ENCODE measurements at places on chromosomes 13 and 19.
A peak's percentile ranks its signal among the peaks of the same experiment; 100 is the strongest.

DNA sequence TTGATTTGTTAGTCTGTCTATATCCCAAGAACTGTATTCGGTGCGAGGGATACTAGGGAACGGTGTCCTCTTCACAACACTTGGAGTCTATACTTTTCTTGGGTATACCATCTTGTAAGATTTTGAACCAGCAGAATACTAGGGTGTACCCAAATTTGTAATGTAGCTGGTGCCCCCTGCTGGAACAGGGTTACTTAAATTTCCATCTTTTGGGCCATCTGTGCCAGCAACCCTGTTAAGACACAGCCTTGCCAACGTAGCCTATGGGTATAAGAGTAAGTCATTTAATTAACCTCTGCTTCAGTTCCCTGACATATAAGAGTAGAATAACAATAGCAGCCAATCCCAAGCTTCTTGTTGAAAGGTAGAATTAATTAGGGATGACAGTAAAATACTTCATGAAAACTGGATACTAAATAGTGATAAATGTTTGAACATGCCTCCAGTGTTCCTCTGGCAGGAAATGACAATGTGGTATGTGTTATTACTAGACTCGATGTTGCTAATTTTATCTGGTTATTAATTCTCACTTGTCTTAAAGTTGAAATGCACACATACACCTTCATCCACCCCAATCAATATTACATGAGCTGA, 607.6 kb downstream of the FGF9 start:
- no peaks in the 10 kb centered on the region for H3K4me1 ChIP-seq
- no peak overlapping the region for H3K4me3 ChIP-seq
- no peaks in the 10 kb centered on the region for H3K36me3 ChIP-seq
- H3K27ac ChIP-seq, result no peak overlapping the region
- H3K27me3 ChIP-seq, result no peaks in the 10 kb centered on the region

GRCh38 chr13:40058757-40059236, 403.3 kb downstream of the COG6 start:
- no peak overlapping the region for H3K4me3 ChIP-seq
- no peaks in the 10 kb centered on the region for H3K36me3 ChIP-seq
- no peak for DNase-seq
- peaks cover 5% of the 10 kb centered on the region for H3K4me1 ChIP-seq
- H3K27me3 ChIP-seq, result no peaks in the 10 kb centered on the region

DNA sequence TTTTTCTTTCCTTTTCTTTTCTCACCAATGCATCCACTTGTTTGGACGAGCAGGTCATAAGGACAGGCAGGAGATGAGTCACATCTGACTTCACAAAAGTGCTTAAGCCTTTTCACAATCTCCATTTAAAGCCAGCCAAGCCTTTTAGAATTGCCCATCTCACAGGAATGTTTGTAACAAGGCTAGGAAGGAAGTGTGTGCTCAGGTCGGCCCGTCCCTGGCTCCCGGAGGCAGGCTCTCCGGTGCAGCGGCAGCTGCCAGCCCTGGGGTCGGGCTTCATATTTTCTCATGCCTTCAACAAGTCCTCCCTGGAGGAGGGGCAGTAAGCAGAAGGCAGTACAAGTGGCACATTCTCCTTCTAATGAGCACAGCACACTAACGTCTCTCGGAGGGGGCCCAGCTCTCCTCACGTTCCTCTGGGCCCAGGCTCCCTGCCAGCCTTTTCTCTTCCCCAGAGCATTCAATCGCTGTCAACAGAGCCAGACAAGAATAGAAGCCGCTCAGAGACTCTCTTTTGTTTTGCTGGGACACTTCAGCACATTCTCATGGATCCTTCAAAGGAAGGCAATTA, 180.5 kb downstream of the COL4A1 start:
- peak overlapping the region; percentile 11 for H3K4me3 ChIP-seq
- H3K4me1 ChIP-seq, result peaks cover 65% of the 10 kb centered on the region
- H3K27me3 ChIP-seq, result peaks cover 18% of the 10 kb centered on the region
- DNase-seq, result no peak
- peaks cover 2% of the 10 kb centered on the region for H3K36me3 ChIP-seq

GRCh38 chr13:46296921-46297320, 85.2 kb downstream of the LRRC63 start:
- no peak overlapping the region for H3K4me3 ChIP-seq
- no peak overlapping the region for H3K27ac ChIP-seq

GRCh38 chr19:50008532-50008931, 16.6 kb downstream of the VRK3 start:
- DNase-seq, result peak; percentile 28
- H3K4me1 ChIP-seq, result no peaks in the 10 kb centered on the region
- no peak overlapping the region for H3K4me3 ChIP-seq
- H3K36me3 ChIP-seq, result no peaks in the 10 kb centered on the region
- H3K27me3 ChIP-seq, result no peaks in the 10 kb centered on the region

DNA sequence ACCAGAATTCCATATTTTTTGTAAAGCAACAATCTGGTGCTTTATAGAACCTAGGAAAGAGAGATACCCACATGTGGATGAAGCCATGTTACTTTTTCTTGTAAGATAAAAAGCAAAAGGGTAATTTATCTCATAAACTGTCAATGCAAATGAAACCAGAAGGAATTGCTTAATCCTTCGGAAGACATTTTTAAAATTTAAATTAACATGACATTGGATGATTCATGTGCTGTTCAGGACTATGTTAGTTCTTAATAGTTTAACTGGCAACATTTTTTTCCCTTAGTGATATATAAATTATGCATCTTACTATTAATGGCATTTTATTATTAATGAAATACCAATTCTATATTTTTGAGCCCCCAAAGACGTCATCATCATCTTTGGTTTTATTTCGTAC, 25.8 kb upstream of the IGLON5 start:
- H3K4me1 ChIP-seq, result no peaks in the 10 kb centered on the region
- no peak overlapping the region for H3K27ac ChIP-seq
- no peak overlapping the region for H3K4me3 ChIP-seq
- H3K36me3 ChIP-seq, result peaks cover 2% of the 10 kb centered on the region

DNA sequence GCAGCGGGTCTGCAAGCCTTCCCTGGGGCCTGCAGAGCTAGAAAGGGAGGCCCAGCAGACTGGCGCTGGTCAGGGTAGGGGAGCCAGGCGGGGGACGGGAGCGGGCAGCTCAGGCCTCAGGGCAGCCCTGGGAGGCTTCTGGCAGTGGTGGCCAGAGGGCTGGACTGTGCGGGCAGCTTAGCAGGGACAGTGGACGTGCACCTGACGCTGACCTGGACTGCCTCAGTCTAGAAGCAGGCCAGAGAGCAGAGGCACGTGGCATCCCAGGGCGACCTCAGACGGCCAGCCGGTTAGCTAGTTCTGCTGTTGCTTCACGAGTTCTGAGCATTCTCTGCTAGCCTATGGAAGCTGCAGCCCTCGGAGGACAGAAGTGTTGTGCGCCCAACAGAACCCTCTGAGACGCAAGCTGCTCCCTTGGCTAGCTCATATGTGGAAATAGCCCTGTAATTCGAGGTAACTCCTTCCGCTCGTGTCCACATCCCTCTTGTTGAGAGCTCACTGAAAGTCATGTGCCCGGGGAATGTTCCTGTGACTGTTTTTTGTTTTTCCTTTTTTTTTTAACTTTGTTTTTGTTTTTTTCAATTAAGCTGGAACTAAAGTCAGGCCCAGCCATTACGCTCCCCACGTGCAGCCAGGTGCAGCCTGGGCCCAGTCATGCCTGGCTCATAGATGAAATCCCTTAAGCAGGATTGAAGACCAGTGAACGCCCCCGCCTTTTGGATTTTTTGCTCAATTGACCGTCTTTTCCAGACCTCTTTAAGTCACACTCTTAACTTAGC, 1.9 kb upstream of the FAM174C start:
- peaks cover 23% of the 10 kb centered on the region for H3K36me3 ChIP-seq
- peaks cover 22% of the 10 kb centered on the region for H3K27me3 ChIP-seq
- peak overlapping the region; percentile 84 for H3K4me3 ChIP-seq
- peaks cover 55% of the 10 kb centered on the region for H3K4me1 ChIP-seq

- no peaks in the 10 kb centered on the region for H3K36me3 ChIP-seq
- no peaks in the 10 kb centered on the region for H3K27me3 ChIP-seq
- no peak for DNase-seq
- H3K27ac ChIP-seq, result no peak overlapping the region
- no peak overlapping the region for H3K4me3 ChIP-seq
- peaks cover 14% of the 10 kb centered on the region for H3K4me1 ChIP-seq
Observed at GRCh38 chr19:31817971-31818797, 468.9 kb upstream of the TSHZ3 start.

- DNase-seq, result no peak
- H3K27ac ChIP-seq, result no peak overlapping the region
- peak overlapping the region; percentile 61 for H3K4me3 ChIP-seq
Observed at GRCh38 chr13:76886005-76886291, 257 bp downstream of the KCTD12 start.

DNA sequence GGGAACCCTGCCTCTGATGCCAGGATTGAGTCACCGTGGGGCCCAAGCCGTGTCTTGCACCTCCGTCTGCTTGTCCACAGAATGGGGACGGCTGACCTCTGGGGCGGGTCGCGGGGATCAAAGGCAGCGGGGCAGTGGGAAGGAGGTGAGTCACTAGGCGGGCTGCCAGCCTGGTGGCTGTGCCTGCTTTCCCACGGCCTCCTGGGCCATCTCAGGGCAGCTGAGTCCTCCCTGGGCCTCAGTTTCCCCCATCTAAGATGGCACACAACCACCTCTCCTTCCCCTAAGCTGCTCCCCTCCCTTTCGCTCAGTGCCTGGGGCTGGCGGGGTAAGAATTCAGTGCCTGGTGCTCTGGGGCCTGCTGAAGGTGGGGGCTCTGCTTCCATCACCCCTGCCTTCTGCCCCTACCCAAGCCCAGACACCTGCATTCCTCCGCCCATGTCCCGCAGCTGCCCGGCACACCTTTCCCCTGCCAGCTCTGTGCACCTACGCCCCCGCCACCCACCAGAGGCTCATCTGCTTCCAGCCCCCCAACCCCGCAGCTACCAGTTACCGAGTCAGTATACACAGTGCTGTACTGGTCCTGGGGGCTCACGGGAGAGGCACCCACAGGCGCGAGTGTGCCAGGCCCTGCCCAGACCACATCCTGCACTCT, 3.5 kb downstream of the MKNK2 start:
- peak overlapping the region; percentile 19 for H3K4me3 ChIP-seq
- no peak overlapping the region for H3K27ac ChIP-seq
- no peak for DNase-seq
- H3K36me3 ChIP-seq, result no peaks in the 10 kb centered on the region
- H3K27me3 ChIP-seq, result no peaks in the 10 kb centered on the region

GRCh38 chr13:62473944-62474237, 1058.2 kb upstream of the PCDH20 start:
- H3K4me1 ChIP-seq, result no peaks in the 10 kb centered on the region
- no peaks in the 10 kb centered on the region for H3K36me3 ChIP-seq
- H3K4me3 ChIP-seq, result no peak overlapping the region
- no peak overlapping the region for H3K27ac ChIP-seq
- no peak for DNase-seq

DNA sequence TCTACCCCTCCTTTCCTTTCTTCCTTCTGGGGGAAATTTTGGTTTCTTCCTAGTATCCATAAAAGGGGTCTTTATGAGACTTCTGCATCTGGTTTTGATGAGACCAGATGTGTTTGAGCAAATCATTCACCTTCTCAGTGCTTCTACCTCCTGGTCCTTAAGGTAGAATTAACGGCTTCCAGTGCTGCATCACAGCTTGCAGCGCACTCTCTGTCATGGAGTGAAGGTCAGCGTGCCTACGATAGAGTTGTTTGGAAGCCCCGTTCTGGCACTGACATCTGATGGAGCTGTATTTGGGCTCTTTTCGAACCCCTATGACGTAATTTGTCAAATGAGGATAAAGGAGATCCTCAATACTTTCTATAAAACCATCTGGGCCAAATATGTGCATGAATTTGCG, 164.2 kb downstream of the MTUS2 start:
- H3K4me3 ChIP-seq, result no peak overlapping the region
- H3K27me3 ChIP-seq, result peaks cover 7% of the 10 kb centered on the region
- no peak for DNase-seq
- no peaks in the 10 kb centered on the region for H3K36me3 ChIP-seq
- H3K4me1 ChIP-seq, result no peaks in the 10 kb centered on the region

DNA sequence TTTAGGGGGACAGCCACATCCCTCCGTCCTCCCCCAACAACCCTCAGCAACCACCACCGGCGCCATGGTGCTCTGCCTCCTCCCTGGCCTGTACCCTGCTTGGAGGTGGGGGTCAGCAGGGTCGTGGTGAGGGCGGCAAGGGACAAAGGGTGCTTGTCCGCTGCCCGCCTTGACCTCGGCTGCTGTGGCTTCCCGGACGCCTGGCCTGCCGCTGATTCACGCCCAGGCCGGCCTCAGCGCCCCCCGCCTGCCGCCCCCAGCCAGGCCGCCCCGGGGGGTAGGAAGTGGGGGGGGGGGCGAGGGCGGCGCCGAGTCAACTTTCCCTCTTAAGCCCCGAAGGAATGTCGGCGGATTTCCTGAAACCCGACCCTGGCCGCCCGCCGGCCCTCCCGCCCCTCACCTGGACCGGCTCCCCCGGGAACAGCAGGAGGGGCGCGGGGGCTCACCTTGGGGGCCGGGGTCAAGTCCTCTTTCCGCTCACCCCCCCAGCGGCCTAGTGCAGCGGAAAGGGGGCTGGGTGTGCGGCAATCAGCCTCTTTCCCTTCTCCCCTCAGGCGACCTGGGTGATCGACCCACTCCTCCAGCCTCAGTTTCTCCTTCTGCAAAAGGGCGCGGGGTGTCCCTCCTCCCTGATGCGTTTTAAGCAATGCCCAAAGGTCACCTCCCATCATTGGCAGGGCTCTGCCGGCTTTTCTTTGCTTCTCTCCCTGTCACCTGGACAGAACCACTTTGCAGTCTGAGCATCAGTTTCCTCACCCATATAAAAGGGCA, 1.9 kb upstream of the TMEM59L start:
- DNase-seq, result no peak
- peak overlapping the region; percentile 72 for H3K4me3 ChIP-seq
- H3K27ac ChIP-seq, result no peak overlapping the region
- H3K27me3 ChIP-seq, result peaks cover 83% of the 10 kb centered on the region
- H3K36me3 ChIP-seq, result no peaks in the 10 kb centered on the region

DNA sequence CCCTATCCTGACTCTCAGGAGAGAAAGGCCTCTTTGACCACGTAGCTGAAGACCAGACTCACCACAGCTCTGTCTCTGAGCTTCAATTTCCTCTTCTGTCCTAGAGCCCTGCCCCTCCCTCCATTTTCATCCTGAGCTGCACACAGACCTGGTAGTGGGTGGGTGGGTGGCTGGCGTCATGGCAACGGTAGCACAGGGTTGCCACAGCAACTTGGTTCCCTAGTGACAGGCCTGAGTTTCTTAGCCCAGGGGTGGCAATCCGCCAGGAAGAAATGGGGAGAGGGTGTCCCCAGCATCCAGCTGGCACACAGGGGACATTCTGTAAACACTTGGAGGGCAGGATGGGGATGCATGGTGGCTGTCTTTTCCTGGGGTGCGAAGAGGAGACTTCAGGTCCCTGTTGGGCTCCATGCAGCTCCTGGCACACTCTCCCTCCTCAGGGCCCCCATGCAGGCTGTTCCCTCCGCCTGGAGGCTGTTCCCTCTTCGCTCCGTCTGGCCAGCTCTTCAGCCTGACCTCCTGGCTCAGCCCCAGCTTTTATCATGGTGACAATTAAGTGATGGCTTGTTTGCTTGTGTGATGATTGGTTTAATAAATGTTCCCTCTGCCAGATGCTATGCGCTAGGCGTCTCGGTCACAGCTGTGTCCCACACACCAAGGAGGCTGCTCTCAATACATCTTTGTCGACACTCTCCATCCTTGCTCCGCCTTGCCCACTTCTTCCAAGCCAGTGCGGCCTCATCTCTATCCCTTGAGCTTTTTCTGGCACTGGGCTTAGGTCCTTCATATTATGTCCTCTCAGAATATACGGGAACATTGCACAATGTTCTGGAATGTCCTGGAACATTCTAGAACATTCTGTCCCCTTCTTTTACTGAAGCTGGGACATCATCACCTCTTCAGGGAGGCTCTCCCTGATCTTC, 7.4 kb upstream of the KLHL26 start:
- no peaks in the 10 kb centered on the region for H3K36me3 ChIP-seq
- no peak overlapping the region for H3K27ac ChIP-seq
- H3K4me1 ChIP-seq, result peaks cover 16% of the 10 kb centered on the region
- H3K27me3 ChIP-seq, result no peaks in the 10 kb centered on the region
- H3K4me3 ChIP-seq, result no peak overlapping the region
- no peak for DNase-seq
